ENCODE measurements at places on chromosomes 12 and 14.

DNA sequence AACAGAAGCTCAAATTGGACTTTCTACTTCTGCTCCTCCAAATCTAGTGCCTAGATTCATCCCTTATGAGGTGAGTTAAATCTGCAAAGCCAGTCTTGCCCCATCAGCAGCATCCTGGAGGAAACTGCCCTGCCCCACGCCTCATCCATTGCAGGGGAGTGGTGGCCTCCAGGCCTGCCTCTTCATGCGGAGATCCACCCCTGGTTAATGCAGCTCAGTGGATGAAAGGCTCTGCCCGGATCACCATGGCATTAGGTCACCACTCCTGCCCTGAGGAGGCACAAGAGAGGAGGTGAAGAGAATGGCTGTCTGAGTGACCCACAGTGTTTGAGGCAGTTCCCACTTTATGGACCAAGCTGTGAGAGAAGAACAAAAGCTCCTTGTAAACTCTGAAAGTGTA lies 218.1 kb downstream of the C12orf75 start:
- no peak for DNase-seq

- no peak for DNase-seq
Observed at GRCh38 chr14:39265806-39266524, 32.2 kb downstream of the MIA2 start.

- no peak for DNase-seq
Observed at GRCh38 chr12:52208424-52209165, 16.8 kb upstream of the KRT80 start.

GRCh38 chr12:66647034-66647691 lies 31.7 kb downstream of the GRIP1 start:
- DNase-seq: no peak

DNA sequence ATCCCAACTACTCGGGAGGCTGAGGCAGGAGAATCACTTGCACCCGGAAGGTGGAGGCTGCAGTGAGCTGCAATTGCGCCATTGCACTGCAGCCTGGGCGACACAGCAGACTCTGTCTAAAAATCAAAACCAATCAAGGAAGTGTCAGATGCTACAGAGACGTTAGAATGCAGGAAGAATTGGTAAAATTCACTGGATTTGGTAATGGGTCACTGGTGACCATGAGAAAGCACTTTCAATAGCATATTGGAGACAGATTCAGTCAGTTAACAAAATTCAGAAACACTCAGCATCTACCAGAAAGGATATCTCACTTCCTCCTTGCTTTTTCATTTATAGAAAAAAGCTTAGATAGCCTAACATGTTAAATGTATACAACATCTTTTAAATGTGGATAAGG lies 17.5 kb downstream of the BIN2 start:
- no peak for DNase-seq

- no peak for DNase-seq
Observed at GRCh38 chr12:38956337-38956736, 50.9 kb upstream of the CPNE8 start.

- DNase-seq: no peak
Observed at GRCh38 chr14:88195676-88196075, 127.4 kb downstream of the KCNK10 start.

DNA sequence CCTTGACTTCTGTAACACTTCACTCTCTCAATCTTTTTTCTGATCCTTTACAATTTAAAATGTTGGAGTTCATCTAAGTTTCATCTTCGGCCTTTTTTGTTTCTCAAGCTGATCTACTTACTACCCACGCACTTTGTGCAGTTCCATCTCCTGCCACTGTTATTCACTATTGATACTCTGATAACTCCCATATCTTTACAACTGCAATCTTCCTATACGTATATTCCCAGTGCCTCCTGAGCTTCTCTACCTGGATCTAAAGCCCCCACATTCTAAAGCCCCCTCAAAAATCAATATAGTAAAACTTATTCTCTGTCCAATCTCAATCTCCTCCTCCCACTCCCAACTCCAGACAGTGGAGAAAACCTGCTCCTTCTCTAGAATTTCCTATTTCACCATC lies 5.9 kb downstream of the ATG2B start:
- no peak for DNase-seq

GRCh38 chr14:52307905-52308304 lies 6.2 kb upstream of the PTGER2 start:
- DNase-seq: no peak

- DNase-seq: no peak
Observed at GRCh38 chr12:9113296-9113986, 2.3 kb downstream of the A2M start.

DNA sequence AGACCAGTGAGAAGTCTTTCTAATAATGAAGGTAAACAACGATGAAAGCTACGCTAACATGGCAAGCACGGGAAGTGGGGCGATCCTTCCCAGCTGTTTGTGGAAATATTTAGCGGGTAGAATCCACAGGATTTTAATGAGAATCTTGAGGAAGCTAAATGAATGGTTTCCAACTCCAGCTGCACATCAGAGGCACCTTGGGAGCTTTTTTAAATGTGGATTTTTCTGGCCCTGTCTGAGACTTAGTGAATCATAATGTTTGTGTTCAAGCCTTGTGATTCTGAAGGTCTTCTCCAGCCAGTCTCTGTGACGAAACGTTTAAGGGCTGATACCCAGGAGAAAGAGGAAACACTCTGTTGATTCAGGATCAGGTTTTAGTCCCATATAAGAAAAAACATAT lies 169.8 kb downstream of the CAPZA3 start:
- DNase-seq: no peak

- no peak for DNase-seq
Observed at GRCh38 chr12:62581288-62582064, 114.8 kb downstream of the MON2 start.

DNA sequence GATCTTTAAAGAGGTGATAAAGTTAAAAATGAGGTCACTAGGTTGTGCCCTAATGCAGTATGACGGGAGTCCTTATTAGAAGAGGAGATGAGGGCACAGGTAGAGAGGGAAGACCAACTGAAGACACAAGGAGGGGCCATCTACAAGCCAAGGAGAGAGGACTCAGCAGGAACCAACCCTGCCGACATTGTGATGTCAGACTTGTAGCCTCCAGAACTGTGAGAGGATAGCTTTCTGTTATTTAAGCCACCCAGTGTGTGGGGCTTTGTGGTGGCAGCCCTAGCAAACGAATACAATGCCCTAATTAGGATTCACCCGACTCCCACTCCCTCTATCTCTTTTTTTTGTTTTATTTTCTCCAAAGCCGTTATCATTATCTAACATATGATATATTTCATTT lies 7.9 kb upstream of the IL26 start:
- DNase-seq: no peak

DNA sequence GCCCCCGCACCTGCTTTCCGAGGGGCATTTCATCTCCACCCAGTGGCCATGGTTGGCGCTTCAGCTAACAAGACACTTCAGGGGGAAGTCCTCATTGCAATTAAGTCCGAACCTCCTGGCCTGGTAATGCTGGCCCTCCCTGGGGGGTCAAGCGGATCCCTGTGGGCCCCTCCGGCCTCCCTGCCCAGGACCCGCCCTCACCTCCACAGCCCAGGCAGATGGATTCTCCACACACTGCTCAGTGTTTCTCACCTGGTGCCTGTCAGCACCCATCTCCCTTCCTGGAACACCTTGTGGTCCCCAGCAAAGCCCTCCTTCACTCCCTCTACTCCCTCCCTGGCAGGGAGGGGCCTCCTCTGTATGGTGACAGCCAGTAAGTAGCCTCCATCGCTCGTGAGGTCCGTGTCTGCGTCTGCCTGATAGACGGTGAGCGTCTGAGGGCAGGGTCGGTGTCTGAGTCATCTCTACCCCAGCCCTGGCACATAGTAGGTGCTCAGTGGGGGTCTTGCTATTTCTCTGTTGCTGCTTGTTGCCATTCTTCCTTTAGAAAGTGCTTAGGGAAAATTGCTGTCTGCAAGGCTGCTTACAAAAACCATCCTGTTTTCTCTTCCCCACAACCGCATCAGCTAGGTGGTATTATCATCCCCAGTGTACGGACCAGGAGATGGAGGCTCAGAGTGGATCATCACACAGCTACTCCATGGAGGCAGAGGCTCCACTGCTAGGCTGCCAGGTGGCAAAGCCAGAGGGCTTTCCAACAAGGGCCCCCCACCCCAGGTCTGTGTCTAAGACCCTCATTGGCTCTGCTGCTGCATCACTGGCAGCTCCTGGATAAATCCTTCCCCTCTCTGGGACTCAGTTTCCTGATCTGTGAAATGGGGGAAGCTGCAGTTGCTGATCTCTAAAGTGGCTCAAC lies 39.7 kb upstream of the EML1 start:
- DNase-seq: no peak

GRCh38 chr14:91349481-91350074 lies 68.0 kb downstream of the CCDC88C start:
- peak; percentile 38 for DNase-seq

DNA sequence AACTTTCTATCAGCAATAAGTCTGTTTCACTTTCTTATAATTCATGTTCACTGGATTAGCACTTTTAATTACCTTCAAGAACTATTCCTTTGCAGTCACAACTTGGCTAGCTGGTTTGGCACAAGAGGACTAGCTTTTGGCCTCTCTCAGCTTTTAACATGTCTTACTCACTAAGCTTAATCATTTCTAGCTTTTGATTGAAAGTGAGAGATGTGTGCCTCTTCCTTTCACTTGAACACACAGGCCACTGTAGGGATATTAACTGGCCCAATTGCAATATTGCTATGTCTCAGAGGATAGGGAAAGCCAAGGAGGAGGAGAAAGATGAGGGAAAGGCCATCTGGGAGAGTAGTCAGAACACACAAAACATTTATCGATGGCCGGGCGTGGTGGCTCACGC lies 92.7 kb downstream of the PRICKLE1 start:
- no peak for DNase-seq

DNA sequence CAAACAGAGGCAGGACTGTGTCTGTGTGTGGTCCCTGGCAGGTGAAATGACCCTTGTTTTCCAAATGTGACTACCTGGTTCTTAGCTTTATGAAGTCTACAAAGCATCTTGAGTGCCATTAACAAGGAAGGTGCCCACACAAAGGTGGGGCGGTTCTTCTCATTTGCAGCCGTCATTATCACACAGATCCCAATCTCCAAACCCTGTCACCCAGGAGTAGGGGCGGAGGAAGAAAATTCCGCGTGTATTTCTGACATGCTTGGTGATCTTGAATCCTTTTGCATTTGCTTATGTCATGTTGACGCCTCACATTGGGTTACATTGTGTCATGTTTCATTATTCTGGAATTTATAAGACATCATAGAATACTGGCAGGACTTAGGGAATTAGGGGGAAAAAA lies 277.3 kb downstream of the VRK1 start:
- DNase-seq: no peak

GRCh38 chr14:104001003-104001402 lies 58.7 kb upstream of the RD3L start:
- no peak for DNase-seq

DNA sequence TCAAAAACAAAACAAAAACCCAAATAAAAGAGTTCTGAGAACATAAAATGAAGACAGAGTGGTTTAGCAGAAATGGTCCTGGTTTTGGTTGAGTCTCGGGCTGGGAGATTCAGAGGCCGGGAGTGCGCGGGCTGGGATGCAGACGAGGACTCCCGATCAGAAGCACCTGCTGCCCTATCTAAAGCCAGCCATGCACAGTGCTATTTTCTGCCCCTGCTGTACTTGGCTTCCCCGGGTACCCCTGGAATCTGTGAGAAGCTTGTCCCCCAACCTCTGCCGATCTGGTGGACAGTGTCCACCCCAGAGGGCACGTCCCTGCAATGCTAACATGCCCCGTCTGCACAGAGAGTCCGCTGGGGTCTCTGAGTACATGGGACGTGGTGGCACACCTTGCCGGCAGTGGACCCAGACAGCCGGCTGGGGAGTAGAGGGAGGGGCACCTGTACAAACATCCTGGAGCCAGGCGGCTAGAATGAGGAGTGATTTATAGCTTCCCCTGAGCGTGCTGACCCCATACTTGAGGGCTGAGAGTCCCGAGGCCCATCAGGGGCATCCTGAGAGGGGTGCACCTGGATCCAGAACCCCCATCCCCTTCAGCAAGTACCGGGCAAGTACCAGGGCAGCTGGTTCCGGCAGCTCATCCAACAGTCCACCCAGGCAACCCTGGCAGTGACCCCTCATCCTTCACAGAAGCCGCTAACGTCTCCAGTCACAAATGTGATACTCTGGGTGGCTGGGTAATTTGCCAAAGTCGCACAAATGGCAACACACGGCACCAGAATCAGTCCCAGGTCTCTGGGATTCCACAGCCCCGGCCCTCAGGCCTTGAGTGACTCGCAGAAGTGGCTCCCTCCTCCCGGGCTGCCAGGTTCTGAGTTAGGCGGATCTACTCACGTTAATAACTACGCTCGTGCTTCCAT lies 37.1 kb downstream of the CHGA start:
- no peak for DNase-seq

DNA sequence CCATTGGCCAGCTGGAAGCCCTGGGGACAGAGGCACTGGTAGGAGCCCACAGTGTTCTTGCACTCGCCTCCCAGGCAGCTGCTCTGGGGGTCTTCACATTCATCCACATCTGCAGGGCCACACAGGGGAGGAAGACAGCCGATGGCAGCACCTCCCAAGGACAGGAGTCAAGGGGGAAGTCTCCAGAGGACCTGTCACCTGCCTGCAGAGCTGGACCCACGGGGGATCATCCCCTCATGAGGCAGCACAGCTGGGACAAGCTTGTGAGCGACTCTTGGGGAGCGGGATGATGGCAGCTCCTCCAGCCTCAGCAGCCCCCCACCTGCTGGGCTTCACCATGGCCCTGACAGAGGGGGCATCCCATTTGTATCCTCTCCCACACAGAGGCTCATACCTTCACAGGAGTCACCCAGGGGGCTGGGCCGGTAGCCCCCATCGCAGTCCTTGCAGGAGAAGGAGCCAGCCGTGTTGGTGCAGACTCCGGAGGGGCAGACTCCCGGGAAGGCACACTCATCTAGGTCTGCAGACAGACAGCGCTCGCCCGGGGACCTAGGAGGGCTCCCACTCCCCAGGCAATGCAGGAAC lies 15.4 kb downstream of the ISCA2 start:
- DNase-seq: no peak

GRCh38 chr12:57094208-57095160 lies 5.6 kb downstream of the NAB2 start:
- no peak for DNase-seq

- DNase-seq: no peak
Observed at GRCh38 chr12:48823281-48823680, 5.0 kb downstream of the CACNB3 start.

- DNase-seq: no peak
Observed at GRCh38 chr14:56205881-56206280, 87.7 kb downstream of the PELI2 start.

DNA sequence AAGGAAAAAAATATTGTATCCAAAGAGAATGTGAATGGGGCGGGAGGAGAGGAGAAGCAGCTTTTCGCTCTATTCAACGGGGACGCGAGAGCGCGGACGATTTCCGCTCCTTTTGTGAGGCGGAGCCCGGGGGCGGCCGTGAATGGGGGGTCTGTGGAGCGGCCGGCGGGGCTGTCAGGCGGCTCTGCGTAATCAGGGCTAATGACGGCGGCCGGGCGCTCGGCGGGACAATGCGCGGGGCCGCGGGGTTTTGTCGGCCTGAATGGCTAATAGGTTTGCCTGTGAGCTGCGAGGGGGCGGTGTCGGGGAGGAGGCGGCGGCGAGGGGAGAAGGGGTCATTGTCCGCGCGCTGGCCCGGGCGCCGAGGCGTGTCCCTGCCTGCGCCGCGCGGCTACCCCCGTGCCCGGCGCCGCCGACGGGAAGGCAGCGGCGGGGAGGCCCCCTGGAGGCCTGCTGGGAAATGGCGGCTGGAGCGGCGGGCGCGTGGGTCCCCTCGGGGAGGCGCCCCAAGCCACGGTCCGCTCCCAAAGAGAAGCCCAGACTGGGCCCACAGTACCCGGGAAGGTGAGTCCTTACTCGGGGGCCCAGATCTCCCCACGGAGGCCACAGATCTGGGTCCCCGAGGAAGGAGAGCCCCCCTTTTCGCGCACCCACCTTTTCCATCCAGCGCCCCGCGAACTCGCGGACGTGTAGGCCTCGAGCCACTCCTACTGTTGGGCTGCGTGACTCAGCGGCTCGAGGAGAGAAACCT lies 6.0 kb downstream of the SIX6 start:
- no peak for DNase-seq

All from activated CD4-positive, alpha-beta T cell treated with anti-CD3 and anti-CD28 coated beads for 1 hour (primary cell).